ENCODE measurements at places on chromosomes 7 and 10.
A peak's percentile ranks its signal among the peaks of the same experiment; 100 is the strongest.

DNA sequence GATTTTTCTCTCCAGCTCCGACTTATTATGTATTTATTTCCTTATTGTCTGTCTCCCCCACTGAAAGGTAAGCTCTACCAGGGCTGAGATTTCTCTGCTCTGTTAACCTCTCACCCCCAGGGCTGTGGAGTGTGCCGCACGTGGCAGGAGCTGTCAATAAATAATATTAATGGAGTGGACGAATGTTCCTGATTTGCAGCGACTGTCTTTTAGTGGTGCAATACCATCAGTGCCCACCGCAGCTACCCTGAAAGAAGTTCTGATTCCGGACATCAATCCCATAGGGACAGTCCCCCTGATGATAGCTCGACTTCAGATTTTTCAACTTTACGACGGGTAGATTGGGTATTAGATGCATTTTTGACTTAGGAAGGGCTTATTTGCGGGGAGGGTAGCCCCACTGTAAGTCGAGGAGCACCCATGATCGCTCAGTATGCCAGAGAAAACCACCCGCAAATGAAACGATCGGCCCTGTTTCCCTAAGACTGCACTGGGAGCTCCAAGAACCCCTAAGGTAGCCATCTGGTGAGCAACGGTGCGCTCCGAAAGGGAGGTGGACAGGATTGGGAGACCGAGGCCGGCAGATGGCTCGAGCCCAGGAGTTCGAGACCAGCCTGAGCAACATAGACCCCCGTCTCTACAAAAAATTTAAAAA, 986 bp upstream of the PPP2R2D start:
- peak; percentile 27 for DNase-seq

DNA sequence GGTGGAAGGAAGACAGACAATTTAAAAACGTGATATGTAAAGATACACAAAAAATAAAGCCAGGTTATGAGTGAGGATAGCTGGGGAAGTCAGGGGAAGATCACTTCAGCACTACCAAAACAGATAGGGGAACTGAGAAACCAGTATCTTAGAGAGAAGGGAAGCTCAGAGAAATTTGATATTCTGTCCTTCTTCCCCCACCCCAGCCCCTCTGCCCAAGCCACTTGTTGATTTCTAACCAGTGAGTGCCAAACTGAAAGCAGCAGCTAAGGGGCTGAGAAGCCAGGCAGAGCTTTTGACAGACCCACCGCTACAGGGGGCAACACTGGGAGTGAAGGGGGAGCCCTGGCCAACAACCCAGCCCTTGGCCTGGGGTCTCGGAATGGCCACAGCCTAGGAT, 9.1 kb upstream of the SLC29A3 start:
- no peak for DNase-seq

DNA sequence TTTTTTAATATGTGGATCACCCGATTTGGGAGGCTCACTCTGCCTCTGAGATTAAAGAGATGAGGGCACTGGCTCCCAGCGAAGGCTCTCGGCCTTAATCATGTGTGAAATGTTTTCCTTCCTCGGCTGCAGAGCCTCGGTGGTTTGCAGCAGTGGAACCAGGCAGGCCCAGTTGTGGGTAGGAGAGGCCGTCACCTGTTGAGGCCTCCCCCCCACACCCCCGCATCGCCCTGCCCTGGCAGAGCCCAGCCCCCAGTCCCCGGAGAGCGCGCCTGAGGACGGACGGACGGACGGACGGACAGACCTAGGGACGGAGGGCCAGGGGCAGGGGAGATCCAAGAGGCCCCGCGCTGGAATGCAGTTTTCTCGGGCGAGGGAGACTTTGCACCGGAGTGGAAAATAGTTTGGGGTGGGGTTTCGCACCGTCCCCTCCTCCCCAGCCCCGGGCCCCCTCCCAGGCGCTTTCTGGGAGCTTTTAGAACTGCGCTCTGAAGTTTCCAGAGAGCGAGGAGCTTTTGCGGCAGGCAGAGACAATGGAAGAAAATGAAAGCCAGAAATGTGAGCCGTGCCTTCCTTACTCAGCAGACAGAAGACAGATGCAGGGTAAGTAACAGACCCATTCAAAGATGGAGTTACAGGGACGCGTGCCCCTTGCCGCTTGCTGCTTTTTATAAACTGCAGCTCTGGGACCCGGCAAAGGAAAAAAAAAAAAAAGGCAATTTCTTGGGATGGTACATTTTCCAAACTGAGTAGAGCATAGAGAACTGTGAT, at the start of gene KIAA1217:
TSS of gene KIAA1217 (plus strand) at position 478 of the 771 bp plus-strand sequence. CDS start at position 534, 56 bp downstream.
- no peak for DNase-seq

DNA sequence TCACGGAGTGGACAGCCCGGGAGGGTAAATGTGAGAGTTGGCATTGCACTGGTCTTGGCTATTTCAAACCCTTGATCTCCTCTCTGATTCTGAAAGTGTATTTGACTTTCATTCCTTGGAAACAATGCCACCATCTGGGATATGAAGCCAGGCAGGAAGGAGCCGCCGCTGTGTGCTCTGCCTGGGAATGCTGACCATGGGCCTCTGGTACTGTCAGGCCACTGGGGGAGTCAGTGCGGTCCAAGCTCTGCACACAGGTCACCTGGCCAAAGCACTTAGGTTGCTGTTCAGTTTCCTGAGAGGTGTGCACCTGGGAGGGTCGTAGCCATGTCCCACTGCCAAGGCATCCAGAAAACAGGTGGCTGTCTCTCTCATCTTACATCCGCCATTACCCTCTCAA, 68.5 kb upstream of the SHH start:
- no peak for DNase-seq

DNA sequence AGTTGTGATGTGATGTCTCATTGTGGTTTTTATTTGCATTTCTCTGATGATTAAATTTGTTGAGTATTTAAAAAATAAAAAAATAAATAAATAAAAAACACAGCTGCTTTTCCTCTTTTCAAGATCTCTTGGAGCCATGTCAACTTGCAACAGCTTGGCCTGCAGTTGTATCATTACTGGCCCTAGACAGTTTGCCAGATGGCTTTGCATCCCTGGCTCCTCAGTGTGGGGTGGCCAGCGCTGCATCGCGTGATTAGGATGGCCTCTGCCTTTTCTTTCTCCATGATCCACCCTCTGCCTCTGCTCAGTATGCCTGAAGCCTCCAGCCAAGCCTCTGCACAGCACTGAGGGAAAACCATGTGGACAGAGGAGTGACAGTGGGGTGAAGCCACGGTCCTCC, 96.8 kb downstream of the PPP1R3C start:
- no peak for DNase-seq

DNA sequence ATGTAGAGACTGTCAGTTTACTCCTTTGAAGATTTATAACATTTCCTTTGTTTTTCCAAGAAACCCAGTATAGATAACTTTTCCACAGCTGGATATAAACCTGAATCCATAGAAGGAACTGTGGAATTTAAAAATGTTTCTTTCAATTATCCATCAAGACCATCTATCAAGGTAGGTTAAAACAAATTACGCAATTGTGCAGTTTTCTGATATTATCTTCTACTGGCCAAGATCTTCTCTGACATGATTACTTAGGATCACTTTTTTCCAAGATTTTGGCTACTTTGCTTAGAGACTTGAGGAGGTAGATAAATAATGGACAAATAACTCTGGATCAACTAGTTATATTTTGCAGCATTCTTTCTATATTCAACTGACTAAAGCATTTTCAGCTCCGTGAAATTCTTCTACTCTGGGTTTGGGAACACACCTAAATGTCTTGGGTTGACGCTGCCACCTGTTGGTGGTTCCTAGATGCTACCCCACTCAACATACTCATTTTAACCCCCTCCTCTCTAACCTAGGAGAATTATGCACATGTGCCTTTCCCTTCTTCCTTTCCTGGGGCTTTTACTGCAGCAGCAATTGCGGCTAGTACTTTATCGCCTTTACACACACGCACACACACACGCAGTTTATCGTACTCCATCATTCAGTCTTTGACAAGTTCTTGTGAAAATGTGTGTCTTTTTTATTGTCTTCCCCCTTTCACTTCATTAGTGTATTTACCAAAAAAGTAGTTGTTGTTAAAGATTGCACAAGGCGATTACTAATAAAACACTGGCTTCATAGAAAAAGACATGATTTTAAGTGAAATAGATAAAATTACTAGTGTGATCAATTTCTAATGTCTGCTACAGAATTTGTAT, 32.7 kb downstream of the ABCB5 start:
- DNase-seq, result peak; percentile 58

DNA sequence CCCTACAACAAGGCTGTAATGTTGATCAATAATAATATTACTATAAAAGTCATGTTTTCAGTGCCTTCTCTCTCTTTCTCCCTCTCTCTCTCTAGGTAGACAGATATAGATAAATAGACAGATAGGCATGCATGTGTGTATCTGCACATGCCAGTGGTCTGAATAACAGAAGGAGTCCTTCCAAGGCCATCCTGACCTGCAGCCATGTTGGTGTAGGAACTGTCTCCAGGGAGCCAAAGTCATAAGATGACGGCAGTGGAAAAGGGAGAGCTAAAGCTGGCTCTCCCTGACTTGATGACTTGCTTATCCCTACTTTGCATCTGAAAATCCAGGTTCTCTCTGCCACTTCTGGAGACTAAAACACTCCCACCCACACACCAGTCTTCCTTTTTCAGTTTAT, 113.0 kb downstream of the TRIL start:
- no peak for DNase-seq

DNA sequence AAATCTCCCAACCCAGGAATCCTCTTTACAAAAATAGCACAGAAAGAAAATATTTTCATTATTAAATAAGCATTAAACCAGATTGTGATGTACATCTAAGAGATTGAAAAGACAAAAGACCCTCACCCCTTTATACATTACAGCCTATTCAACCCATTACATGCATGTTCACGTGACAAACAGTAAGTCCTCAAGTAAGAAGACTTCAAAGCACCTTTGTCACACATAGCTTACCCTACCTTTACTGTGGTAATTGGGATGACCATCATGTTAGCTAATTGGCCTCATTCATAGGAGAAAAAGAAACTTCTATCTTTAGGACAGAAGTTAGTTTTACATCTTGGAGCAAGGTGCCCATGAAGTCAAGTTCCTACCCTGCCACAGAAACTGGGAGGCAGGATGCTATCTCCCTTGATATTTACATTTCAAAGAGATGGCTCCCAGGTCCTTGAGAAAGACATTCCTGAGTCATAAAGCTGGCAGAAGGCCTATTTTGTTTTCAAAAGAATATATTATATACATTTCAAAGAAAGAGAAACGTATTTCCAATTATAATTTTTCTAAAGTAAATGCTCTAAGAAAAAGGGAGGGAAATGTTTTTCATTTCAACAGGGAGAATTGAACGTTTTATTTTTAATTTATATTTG, 48.1 kb downstream of the GNAI1 start:
- no peak for DNase-seq

DNA sequence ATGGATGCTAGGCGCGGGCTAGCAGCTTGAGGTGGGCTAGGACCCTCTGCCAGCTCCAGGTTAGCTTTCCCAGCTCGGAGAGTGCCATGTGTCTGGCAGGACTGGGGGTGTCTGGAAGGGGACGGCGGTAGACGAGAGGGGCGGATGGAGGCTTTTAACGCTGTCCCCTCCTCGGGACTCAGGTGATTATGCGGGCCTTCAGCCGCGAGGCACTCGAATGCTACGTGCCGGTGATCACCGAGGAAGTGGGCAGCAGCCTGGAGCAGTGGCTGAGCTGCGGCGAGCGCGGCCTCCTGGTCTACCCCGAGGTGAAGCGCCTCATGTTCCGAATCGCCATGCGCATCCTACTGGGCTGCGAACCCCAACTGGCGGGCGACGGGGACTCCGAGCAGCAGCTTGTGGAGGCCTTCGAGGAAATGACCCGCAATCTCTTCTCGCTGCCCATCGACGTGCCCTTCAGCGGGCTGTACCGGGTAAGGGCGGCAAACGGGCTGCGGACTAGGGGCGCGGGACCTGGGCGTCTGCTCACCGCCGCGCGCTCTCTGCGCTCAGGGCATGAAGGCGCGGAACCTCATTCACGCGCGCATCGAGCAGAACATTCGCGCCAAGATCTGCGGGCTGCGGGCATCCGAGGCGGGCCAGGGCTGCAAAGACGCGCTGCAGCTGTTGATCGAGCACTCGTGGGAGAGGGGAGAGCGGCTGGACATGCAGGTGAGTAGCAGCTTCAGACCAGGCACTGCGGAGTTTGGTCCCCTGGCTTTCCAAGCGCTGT, 1.1 kb downstream of the CYP26A1 start:
- DNase-seq, result no peak

DNA sequence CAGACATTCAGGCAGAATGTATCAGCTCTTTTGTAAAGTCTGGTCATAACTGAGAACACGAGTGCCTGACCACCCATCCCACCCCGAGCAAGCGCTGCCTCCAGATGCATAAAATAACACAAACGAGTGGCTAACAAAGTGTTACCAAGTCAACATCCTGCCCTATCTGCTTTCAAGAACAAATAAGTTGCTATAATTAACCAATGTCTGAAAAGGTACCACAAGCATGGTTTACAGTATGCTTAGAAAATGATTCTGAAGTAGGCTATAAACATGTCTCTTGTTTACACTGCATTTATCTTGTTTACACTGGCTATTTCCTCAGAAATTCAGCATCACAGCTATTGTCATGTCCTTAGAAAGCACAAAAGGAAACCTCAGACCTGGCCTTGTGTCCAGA, 49.5 kb downstream of the PIK3AP1 start:
- no peak for DNase-seq

- no peak for DNase-seq
Measured at GRCh38 chr7:24945899-24946298, 34.1 kb downstream of the OSBPL3 start.

- peak; percentile 5 for DNase-seq
Measured at GRCh38 chr10:59580026-59580863, 129.4 kb downstream of the SLC16A9 start.

GRCh38 chr10:78895469-78895868, 173.3 kb upstream of the ZMIZ1 start:
- DNase-seq, result no peak

DNA sequence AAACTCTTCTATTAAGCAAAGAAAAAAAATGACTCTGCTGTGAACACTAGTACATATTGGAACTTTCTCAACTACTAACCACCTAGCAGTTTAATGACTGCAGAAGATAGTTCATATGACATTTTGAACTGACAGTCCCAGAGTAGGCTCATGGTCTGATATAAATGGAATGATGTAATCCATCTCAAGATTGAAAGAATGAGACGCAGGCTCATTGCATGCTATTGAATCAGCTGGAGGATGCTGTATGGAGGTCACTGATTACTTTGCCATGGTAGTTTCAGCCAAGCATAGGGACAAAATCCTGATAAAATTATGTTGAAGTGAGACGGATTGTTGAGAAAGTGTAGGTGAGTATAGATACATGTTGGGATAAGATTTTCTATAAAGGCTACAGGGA, 217.6 kb upstream of the SEMA3E start:
- DNase-seq, result no peak

GRCh38 chr10:71512761-71513539, 116.2 kb downstream of the CDH23 start:
- peak; percentile 2 for DNase-seq

DNA sequence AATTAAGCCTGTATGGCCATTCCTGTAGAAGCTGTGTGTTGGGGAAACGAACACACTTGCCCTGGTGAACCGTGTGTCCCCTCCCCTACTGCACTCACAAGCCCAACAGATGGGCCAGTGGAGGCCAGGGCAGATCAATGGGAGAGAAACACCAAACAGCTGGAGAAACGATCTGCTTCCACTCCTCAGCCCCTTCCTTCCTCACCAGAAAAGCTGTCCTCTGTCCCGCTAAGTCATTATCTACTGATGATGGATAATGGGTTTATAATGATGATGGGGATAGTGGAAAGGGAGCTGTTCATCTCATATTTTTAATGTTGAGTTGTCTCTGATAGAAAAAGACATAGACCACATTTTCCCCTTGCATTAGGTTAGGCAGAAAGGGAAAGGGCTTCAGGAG, 99.7 kb downstream of the ELMO1 start:
- DNase-seq, result no peak
